ENCODE measurements at places on chromosomes 1 and 21. TPM values are rescaled to one million over a fixed set of nuclear protein-coding genes. Genes with fewer than 3 reads are reported as not detected.

The CRP gene
- 0.85 TPM for total RNA-seq

The CYP4Z1 gene
- total RNA-seq, result not detected

The ADGRL2 gene
- total RNA-seq, result 80.2 TPM

The RBP7 gene
- total RNA-seq, result 3.2 TPM

The TLCD4 gene
- total RNA-seq, result 3.5 TPM

The SPOCD1 gene
- 3.7 TPM for total RNA-seq

DNA sequence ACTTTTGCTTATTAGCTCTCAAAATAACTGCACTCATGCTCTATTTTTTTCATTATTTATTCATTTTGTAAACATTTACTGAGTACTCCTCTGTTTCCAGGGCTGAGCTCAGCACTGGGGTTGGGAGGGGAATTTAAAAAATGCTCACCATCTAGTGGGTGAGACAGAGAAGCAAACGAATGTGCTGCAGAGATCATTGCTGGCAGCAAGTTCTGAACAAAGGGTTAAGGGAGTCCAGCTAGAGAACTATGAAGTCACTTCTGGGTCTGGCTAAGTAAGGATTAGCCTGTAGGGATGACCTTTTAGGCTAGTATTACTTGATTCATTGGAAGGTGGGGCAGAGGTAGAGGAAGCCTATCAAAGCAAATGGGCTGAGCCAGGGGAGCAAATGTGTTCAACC, 99.1 kb upstream of the ZNF644 start:
- no peak for DNase-seq

The COL8A2 gene
- total RNA-seq, result 3.3 TPM

The POMGNT1 gene
- 43.2 TPM for total RNA-seq

The CSF3R gene
- 0.09 TPM for total RNA-seq

DNA sequence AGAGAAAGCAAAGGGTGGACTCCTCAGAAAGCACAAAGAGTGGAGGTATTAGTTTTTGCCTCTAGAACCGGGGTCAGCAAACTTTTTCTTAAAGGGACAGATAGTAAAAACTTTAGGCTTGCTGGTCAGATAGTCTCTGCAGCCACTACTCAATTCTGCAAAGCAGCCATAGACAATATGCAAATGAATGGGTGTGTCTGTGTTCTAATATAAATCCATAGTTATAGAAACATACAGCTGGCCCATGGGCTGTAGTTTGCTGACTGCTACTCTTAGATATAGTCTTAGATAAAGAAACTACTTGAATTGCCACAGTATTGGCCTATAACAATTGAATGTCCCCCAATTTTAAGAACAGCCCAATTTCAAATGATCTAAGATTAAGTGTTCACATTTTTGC, 101.6 kb upstream of the CACHD1 start:
- DNase-seq, result no peak

The LCE1C gene
- not detected for total RNA-seq

GRCh38 chr1:214720561-214720960, 117.6 kb downstream of the CENPF start:
- no peak for DNase-seq

DNA sequence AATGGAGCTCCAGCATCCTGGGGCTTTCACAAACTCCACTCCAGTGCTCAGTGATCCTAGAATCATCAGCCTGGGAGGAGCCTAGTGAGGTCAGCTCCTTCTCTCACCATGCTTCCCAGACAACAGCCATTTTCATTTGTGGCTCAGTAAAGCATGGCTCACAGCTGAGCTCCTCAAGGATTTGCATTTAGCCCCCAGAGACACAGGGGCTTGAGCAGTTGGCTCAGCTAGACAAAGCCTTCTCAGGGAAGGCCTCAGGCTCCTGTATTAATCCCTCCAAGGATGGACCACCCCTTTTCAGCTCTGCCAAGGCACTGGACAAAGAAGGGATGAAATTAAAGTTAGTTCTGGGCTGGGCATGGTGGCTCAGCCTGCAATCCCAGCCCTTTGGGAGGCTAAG, 39.5 kb downstream of the ERI3 start:
- no peak for DNase-seq

GRCh38 chr1:206555473-206555935, 48.2 kb downstream of the RASSF5 start:
- no peak for DNase-seq

DNA sequence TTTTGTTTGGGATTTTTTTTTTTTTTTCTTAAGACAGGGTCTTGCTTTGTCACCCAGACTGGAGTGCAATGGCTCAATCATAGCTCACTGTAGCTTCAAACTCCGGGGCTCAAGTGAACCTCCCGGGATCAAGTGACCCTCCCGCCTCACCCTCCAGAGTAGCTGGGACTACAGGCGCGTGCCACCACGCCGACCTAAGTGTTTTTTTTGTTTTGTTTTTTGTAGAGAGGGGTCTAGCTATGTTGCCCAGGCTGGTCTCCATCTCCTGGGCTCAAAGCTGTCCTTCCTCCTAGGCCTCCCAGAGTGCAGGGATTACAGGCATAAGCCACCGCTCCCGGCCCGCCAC, 776 bp downstream of the HLCS start:
- DNase-seq, result no peak

The CALML6 gene
- 0.87 TPM for total RNA-seq
